ENCODE measurements at places on chromosomes 13 and 19. TPM values are rescaled to one million over a fixed set of nuclear protein-coding genes. Genes with fewer than 3 reads are reported as not detected.

The ADM5 gene
- 2.1 TPM for total RNA-seq

The KLF1 gene
- not detected for total RNA-seq

GRCh38 chr19:14440049-14440448 lies 6.9 kb downstream of the PKN1 start:
- DNase-seq, result peak; percentile 42
- H3K27ac ChIP-seq, result peak overlapping the region; percentile 48
- H3K27me3 ChIP-seq, result no peaks in the 10 kb centered on the region

GRCh38 chr19:44548736-44549135 lies 19.3 kb upstream of the CEACAM20 start:
- H3K27me3 ChIP-seq, result no peaks in the 10 kb centered on the region
- no peak overlapping the region for H3K4me3 ChIP-seq
- no peaks in the 10 kb centered on the region for H3K36me3 ChIP-seq
- H3K27ac ChIP-seq, result no peak overlapping the region
- no peak for DNase-seq

- no peak overlapping the region for H3K4me3 ChIP-seq
- no peak for DNase-seq
- H3K4me1 ChIP-seq, result peaks cover 6% of the 10 kb centered on the region
- H3K27ac ChIP-seq, result no peak overlapping the region
Measured at GRCh38 chr13:52127378-52127777, 1.5 kb downstream of the NEK5 start.
